ENCODE measurements at places on chromosomes 13 and 19. TPM values are rescaled to one million over a fixed set of nuclear protein-coding genes. Genes with fewer than 3 reads are reported as not detected.

PPM1N gene
- 5.2 TPM for total RNA-seq

SEMA6B gene
- total RNA-seq, result 58.4 TPM

HAUS8 gene
- total RNA-seq, result 23.6 TPM

PCDH17 gene
- 0.02 TPM for total RNA-seq

ZNF470 gene
- total RNA-seq, result not detected

ADGRL1 gene
- total RNA-seq, result 88.6 TPM

ZNF14 gene
- 4.8 TPM for total RNA-seq

C5AR2 gene
- total RNA-seq, result 0.12 TPM

COG3 gene
- total RNA-seq, result 17.6 TPM

SMIM24 gene
- not detected for total RNA-seq

ZNF583 gene
- not detected for total RNA-seq

PTPRH gene
- 15.9 TPM for total RNA-seq

YJEFN3 gene
- total RNA-seq, result 25.3 TPM

BEST2 gene
- total RNA-seq, result 0.10 TPM

TRPC4 gene
- total RNA-seq, result not detected

TSSK6 gene
- total RNA-seq, result 4.1 TPM

URAD gene
- not detected for total RNA-seq

OR7D2 gene
- total RNA-seq, result 0.07 TPM

SKA3 gene
- total RNA-seq, result 43.3 TPM

FCGBP gene
- total RNA-seq, result 5.7 TPM

NTF4 gene
- 1.7 TPM for total RNA-seq

PDX1 gene
- total RNA-seq, result 1.7 TPM

MBD3L3 gene
- not detected for total RNA-seq

NEK5 gene
- total RNA-seq, result 1.5 TPM

CEACAM6 gene
- total RNA-seq, result 0.59 TPM

GSX1 gene
- total RNA-seq, result not detected

TMEM147 gene
- 128 TPM for total RNA-seq

ZSCAN1 gene
- not detected for total RNA-seq

IFI30 gene
- 64.6 TPM for total RNA-seq

RINL gene
- total RNA-seq, result 28.6 TPM

N4BP2L1 gene
- 1.1 TPM for total RNA-seq

PRSS57 gene
- total RNA-seq, result not detected
